ENCODE measurements at places on chromosomes 2 and 18.

GRCh38 chr2:237867465-237867864 is 8.0 kb downstream of the RAMP1 start:
- no peak for DNase-seq

- no peak for DNase-seq
These were observed 10.6 kb downstream of the RRM2 start for GRCh38 chr2:10132996-10133647.

GRCh38 chr18:33157893-33158292 is 282.6 kb downstream of the CCDC178 start:
- DNase-seq, result no peak

GRCh38 chr2:102271844-102272243 is 39.5 kb upstream of the IL1RL1 start:
- no peak for DNase-seq

Data from putamen (tissue), 1 donor.